Sigmoid colon (tissue), 7 donors: ENCODE measurements at places on chromosomes 4 and X. TPM values are rescaled to one million over a fixed set of nuclear protein-coding genes. Genes with fewer than 3 reads are reported as not detected.

SULT1E1 gene
- total RNA-seq: not detected

GPR119 gene
- not detected for total RNA-seq

DNA sequence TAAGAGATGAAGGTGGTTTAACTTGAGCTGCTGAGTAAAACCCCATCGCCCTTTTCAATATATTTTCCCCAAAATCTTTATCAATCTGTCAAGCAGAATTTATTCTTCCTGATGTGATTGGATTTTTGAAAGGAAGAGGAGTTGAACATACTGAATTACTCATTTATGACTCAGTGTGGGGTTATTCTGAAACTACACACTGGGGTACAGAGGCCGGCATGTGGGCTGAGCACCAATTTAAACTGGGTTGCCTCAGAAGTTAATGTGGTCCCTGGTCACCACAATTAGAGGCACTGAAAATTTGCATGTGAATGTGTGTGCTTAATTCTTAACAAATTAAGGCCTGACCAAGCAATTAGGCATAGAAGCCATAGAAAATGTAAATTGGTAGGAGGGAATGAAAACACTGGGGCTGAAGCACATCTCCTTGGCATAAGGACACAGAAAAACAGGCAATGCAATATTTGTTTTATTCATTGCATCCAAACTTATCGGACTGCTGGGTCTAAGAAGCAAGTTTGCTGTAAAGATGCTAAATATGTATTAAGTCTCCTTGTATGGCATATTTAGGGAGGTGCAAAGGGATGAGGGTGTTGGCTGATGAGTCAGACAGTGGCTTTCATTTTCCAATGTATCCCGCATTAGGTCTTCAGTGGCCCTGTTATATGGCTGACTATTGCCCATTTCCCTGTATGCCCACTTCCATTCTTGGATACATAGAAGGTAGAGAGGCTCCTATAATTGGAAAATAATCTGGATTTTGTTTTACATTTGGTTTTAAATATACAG, 170.9 kb downstream of the IL15 start:
- no peak for DNase-seq

- DNase-seq: peak; percentile 76
These were observed 409.0 kb downstream of the BCOR start for GRCh38 chrX:39688576-39689375.

SERTM2 gene
- total RNA-seq: 2.0 TPM

DNA sequence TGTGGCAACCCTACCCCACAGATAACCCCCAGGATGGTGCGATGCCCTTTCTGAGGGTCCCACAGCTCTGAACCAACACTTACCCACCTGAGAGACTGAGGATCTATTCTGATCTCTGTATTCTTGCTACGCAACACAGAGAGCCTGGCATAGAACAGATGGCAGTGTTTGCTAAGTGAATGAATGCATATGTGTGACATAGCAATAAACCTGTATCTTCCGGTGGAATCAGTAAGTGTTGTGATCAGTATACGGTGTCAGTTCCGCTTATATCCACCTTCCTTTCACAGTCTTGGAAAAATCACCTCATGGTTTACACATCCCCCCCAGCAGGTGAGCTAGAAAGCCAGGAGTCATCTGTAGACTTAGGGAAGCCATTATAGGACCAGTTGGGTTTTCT, 5.9 kb upstream of the HSD17B10 start:
- DNase-seq: no peak

SATL1 gene
- not detected for total RNA-seq
